Stimulated activated CD4-positive, alpha-beta T cell treated with anti-CD3 and anti-CD28 coated beads, Interleukin-15, amount 100 ng/mL, for 1 hour (primary cell): ENCODE measurements at places on chromosomes 6 and 20.

DNA sequence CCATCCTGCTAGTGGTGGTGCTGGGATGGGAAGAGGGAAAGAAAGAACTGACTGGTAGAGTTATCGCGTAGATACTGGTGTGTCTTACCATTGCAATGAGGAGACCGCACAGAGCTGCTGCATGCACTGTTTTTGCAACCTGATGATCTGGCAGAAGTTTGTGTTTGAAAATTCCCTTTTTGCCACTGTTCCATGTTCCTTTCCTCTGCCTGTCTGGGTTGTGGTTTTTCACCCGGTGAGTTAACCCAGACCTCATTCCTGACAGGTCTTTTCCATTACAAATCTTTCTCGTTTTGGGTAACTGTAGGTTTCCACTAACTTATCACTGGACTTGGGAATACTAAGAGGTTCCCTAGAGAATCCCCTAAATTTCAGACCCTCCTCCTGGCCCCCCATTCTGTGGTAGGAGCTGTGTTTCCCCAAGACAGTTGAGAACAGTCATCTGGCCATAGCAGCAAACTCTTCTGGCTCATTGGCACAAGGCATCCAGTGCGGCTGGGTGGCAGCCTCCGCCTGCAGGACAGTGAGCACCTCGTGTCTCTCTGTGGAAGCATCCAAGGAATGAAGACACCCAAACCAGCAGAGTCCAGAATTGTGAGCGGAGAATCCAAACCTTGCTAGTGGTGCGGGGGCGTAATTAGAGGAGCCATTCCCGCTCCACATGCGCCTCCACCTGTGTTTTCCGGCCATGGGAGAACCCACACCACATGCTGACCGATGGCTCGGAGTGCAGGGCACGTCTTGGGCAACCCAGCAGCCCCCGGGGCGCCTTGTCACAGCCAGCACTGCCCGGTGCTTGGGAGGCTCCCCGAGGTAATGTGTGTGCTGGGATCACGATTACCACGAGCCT lies 32.8 kb downstream of the ERMARD start:
- no peak for DNase-seq

DNA sequence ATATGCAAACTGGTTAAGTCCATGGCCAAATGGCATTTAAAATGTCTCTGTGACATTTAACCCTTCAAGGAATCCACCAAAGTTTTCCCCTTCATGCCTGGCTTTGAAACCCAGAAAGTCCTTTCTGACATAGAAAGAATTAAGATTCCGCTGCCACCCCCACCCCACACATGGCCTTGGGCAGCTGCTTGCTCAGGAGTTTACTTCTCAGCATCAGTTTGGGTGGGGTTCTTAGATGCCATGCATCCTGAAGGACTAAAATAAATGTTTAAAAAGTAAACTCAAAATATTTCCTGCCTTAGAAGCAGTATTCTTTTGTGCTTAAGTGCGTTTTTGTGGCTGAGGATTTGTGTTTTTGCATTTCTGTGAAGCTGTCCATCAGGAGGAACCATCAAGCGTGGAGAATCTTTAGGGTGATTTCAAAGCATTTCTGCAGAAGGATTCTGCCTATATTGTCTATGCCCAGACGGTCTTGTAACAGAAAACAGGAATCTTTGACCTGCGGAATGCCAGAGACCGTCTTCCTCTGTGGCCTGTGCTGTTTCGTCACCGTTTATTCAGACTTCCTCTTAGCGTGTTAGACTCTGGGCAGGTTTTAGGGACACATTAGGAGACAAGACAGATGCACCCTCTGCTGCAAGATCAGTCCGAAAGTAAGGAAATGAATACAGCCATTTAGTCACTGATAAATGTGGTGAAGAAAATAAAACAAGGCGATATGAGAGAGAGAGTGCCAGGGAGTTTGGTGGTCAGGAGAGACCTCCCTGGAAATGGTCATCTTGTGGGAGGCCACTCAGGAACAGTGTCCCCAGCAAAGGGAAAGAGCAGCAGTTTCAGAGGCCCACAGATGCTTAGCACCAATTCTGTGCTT lies 6.2 kb downstream of the DUSP22 start:
- DNase-seq, result no peak

- DNase-seq, result no peak
These were observed 25.1 kb upstream of the RFPL4B start for GRCh38 chr6:112321941-112322424.

- no peak for DNase-seq
These were observed 100.6 kb downstream of the KLHL32 start for GRCh38 chr6:97025088-97025487.

GRCh38 chr6:150334790-150335783 lies 33.7 kb upstream of the IYD start:
- DNase-seq, result no peak

DNA sequence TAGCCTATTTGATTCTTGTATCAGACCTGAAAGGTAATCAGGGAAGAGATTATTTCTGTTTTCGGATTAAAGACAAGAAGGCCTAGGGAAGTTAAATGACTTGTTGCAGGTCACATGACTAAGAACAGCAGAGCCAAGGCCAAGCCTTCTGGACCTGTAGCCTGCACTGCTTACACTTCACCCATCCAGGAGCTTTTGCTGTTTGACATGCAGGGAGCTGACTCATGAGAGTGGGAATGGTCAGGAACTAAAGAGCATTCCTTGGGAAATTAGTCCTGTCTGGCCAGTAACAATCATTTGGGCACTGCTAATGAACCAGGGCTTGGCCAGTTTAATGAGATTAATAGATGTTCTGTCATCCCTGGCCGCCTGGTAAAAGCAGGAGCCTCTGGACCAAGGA lies 46.8 kb downstream of the EIF2S2 start:
- no peak for DNase-seq

- DNase-seq, result no peak
These were observed 62.0 kb downstream of the CRYBG1 start for GRCh38 chr6:106422534-106422933.

DNA sequence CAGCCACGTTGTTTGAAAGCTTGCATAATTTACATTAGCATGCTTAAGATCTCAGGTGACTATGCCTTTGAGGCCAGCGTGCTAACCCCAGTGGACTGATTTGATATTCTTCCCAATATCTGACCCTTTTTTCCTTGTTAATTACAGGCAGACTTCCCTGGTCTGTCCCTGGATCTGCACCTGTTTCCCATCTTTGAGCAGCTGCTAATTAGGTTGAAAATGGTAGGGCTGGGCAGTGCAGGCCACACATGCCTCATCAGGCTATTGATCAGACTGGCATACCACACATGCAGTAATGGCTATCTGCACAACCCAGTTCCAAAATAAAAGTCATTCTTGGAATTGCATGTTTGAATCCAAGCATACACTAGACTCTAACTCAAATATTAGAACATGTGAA lies 164.3 kb upstream of the TFAP2D start:
- no peak for DNase-seq

- DNase-seq, result no peak
These were observed 16.2 kb upstream of the ADRM1 start for GRCh38 chr20:62286493-62287064.

GRCh38 chr20:10131732-10132345 lies 86.8 kb upstream of the SNAP25 start:
- DNase-seq, result no peak

DNA sequence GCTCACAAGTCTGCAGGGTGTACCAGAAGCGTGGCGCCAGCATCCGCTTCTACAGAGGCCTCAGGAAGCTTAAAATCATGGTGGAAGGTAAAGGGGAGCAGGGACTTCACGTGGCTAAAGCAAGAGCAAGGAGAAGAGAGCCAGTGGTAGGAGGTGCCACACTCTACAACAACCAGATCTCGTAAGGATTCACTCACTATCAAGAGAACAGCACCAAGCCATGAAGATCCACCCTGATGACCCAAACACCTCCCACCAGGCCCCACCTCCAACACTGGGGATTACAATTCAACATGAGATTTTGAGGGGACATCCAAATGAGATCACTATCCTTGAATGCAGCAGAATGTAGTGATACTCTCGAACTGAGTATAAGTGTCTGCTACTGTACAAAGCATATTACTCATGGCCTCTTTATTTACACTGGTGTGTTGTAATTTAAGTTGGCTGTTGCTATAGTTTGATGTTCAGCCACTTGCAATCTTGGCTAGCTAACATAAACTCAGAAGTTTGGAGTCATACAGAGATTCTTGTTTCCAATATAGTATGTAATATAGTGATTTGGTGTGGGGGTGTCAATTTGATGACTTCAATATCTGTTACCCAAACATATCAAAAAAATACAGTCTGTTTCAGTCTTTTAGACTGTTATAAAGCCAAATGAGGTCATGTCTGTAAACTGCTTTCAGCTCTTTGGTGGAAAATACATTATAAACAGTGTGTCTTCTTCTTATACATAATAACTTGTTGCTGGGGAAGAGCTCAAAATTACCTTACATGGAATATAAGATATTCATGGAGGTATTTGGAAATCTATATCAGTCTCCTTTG lies 39.4 kb upstream of the MYLIP start:
- no peak for DNase-seq

GRCh38 chr6:68196645-68197044 lies 438.4 kb upstream of the ADGRB3 start:
- DNase-seq, result no peak

- no peak for DNase-seq
These were observed 34.9 kb upstream of the REV3L start for GRCh38 chr6:111517965-111518364.

DNA sequence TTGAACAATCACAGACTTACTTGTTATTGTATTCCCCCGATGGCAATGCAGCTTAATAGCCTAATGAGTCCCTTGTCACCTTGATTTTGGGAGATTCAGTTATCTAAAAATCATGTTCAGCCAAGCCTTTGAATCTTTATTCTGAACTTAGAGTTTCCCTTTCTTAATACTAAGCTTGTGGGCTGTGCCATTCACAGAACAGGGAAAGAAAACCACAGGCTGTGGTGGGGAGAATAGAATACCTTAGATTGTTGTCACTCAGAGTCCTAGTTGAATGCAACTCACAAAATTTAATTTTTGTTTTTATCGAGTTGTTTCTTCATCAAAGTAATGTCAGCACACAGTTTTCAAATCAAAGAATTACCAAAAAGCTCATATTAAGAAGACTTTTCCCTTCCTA lies 37.4 kb downstream of the RFPL4B start:
- DNase-seq, result no peak

DNA sequence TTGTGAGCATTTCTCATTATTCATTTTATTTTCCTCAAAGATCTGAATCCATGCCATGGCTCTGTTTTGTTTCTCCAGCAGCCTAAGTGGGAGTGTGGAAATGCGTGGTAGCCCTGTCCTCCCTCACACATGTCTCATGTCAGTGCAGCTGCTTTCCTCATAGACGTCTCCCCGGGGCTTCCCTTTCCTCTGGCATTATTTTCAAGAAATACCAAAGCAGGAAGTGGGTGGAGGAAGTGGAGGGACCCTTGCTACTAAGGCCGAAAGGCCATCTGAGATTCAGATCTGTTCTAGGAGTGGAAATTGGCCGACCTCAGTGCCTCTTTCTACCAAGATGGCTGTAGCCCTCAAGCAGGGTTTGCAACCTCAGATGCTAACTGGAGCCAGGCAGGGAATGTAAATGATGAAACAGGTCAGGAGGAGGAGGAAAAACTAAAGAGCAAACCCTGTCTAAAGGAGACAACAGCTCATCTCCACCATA lies 420.9 kb upstream of the PLCB4 start:
- no peak for DNase-seq

DNA sequence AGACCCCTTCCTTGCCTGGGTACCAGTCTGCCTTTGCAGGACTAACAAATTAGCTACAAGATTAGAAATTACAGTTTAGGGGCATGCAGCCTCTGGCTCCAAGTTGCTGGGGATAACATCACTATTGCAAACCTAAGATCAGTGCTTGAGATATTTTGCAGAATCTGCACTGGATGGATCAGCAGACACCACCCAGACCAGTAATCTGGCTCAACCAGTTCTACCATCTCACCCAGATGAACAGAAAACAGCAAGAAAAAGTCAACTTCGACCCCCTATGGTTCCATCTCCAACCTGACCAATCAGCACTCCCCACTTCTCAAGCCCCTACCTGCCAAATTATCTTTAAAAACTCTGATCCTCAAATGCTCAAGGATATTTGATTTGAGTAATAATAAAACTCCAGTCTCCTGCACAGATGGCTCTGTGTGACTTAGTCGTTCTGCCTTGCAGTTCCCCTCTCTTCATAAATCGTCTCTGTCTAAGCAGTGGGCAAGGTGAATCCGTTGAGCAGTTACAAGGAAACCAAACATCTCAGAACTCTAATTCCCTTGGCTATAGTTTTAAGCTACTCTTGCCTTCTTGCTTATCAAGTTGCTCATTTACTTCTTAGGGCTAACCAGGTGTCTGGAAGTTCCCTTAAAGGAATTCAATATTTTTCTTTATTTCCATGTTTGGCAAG lies 16.1 kb upstream of the LMBRD1 start:
- no peak for DNase-seq

GRCh38 chr6:166006900-166007301 lies 160.8 kb downstream of the TBXT start:
- DNase-seq, result no peak

- DNase-seq, result no peak
These were observed 184.4 kb downstream of the CDH26 start for GRCh38 chr20:60142587-60142986.

GRCh38 chr20:18754030-18754652 lies 59.4 kb upstream of the SCP2D1 start:
- DNase-seq, result no peak

DNA sequence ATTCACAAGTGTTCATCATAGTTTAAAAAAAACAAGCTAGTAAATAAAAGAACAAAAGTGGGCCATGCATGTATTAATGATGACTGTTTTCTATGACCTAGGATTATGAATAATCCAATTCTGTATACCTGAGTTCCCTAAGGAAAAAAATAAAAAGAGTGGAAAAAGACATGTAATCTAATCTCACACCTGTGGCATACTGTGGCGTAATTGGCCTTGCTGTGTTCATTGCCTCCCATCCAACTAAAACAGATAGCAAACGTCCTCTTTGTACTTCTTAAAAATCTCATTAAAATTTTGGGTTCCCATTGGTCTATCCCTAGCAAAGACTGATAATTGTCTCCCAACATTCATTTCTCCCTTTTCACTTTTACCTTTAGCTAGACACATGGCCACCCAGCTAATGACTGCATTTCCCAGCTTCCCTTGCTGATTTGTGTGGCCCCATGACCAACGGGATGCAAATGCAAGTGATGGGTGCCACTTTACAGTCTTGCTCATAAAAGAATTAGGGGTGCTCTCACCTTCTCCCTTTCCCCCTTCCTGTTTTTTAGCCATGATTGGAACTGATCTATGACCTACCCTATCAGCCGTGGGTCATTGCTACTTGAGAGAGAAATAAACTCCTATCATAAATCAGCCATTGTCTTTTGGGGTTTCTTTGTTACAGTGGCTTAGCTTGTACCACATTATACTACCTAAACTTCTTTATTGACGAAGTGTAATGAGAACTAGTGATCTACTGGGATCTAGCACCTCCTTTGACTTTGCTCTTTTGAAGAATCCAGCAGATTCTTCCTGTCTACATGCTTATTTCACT lies 32.0 kb upstream of the TBC1D22B start:
- DNase-seq, result no peak

- DNase-seq, result no peak
These were observed 5.1 kb upstream of the HELZ2 start for GRCh38 chr20:63579017-63579694.

- no peak for DNase-seq
These were observed 69.7 kb downstream of the RFPL4B start for GRCh38 chr6:112416866-112417265.
